ENCODE measurements at places on chromosomes 4 and X.

GRCh38 chrX:140733766-140734342 lies 24.3 kb downstream of the LINC00632 start:
- H3K36me3 ChIP-seq = no peaks in the 10 kb centered on the region
- DNase-seq = no peak
- no peaks in the 10 kb centered on the region for H3K27me3 ChIP-seq
- H3K4me1 ChIP-seq = no peaks in the 10 kb centered on the region
- H3K4me3 ChIP-seq = no peak overlapping the region

DNA sequence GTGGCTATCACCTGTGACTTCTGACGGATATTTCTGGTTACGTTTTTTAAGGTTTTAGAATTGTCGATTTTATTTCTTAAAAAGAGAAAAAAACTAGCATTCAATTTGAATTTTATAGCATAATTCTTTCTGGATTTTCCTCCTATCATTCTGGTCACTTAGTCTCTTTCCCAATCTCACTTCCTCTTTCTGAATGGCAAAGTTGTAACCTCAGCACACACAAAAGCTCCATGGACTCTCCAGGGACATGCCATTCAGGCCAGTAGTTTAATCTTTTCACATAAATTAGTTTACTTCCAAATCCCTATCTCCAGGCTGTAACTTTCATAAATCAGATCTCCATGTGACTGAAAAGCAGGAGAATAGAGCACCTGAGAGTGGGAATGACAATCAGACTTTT lies 110.7 kb downstream of the ARAP2 start:
- H3K27me3 ChIP-seq = no peaks in the 10 kb centered on the region
- peaks cover 9% of the 10 kb centered on the region for H3K36me3 ChIP-seq
- no peaks in the 10 kb centered on the region for H3K4me1 ChIP-seq
- no peak for DNase-seq
- no peak overlapping the region for H3K27ac ChIP-seq

- no peaks in the 10 kb centered on the region for H3K4me1 ChIP-seq
- no peak overlapping the region for H3K4me3 ChIP-seq
- H3K27me3 ChIP-seq = no peaks in the 10 kb centered on the region
- H3K27ac ChIP-seq = no peak overlapping the region
- no peaks in the 10 kb centered on the region for H3K36me3 ChIP-seq
- no peak for DNase-seq
Observed at GRCh38 chrX:31543634-31544033, 471.8 kb upstream of the FTHL17 start.

DNA sequence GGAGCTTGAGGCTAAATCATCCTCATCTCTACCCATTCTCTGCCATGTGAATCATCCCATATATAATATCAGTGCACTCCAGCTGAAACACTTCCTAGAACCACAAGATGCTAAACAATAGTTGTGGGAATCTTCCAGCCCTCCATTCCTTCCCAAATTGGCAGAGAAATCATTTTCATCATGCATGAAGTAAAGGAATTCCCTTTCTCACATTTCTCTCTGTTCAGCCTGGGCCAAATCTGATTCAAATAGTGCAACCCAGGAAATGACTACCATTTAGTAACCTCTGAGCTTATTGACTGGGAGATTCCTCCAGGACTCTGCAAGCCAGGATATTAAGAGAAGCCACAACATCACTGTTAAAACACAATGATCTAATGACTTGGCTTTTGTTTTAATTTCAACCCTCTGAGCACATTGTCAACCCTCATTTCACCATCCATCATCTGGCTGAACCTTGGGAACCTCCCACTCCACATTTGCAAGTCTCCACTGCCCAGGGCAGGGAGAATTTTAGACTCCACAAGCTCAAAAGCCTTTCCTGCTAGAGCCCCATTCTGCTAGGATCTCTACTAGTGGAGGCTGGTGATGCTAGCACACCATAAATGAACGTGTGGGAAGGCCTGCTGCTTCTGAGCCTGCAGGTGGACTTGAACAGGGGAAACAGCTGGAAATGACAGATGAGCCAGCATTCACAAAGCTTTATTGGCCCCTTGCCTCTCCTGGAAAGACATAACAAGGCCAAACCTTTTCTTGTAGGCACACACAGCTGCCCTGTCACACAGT lies 133.9 kb downstream of the TET2 start:
- H3K27ac ChIP-seq = no peak overlapping the region
- H3K4me1 ChIP-seq = peaks cover 7% of the 10 kb centered on the region
- no peaks in the 10 kb centered on the region for H3K27me3 ChIP-seq
- no peak for DNase-seq

GRCh38 chrX:53544936-53545335 lies 110.8 kb upstream of the HSD17B10 start:
- peaks cover 12% of the 10 kb centered on the region for H3K36me3 ChIP-seq
- no peak overlapping the region for H3K4me3 ChIP-seq
- peak overlapping the region; percentile 51 for H3K27ac ChIP-seq
- H3K4me1 ChIP-seq = no peaks in the 10 kb centered on the region
- DNase-seq = no peak
- no peaks in the 10 kb centered on the region for H3K27me3 ChIP-seq

DNA sequence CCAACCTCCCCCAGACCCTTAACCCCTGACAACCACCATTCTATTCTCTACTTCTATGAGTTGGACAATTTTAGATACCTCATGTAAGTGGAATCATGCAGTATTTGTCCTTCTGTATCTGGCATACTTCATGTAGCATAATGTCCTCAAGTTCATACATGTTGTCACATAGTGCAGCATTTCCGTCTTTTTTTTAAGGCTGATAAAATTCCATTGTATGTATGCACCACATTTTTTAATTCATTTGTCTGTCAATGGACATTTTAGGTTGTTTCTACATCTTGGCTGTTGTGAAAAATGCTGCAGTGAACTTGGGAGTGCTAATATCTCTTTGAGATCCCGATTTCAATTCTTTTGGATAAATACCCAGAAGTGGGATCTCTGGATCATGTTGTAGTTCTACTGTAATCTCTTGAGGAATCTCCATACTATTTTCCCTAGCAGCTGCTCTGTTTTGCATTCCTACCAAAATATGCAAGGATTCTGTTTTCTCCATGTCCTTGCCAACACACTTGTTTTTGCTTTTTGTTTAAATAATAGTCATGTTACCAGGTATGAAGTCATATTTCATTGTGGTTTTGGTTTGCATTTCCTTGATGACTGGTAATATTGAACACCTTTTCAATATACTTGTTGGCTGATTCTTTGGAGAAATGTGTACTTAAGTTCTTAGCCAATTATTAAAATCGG lies 48.8 kb upstream of the ADAD1 start:
- H3K4me3 ChIP-seq = no peak overlapping the region
- no peak for DNase-seq
- H3K36me3 ChIP-seq = peaks cover 27% of the 10 kb centered on the region

DNA sequence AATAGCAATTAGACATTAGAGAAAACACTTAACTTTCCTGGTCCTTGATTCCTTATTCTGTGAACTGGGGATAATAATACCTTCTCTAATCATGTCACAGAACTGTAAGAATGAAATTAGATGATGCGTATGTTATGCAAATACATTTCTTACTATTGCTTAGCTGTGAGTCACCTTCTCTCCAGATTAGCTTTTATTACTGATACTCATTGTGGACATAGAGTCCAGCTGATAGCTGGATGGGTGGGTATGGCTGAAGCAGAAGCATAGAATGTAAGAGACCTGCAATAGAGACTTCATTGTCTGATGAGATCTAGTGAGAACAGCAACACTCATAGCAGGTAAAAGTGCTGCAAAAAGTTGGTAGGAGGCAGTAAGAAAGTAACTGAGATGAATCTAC lies 437.2 kb upstream of the ZFP42 start:
- H3K4me3 ChIP-seq = no peak overlapping the region
- no peaks in the 10 kb centered on the region for H3K4me1 ChIP-seq
- H3K27me3 ChIP-seq = no peaks in the 10 kb centered on the region
